ENCODE measurements at places on chromosomes 1 and 21.

DNA sequence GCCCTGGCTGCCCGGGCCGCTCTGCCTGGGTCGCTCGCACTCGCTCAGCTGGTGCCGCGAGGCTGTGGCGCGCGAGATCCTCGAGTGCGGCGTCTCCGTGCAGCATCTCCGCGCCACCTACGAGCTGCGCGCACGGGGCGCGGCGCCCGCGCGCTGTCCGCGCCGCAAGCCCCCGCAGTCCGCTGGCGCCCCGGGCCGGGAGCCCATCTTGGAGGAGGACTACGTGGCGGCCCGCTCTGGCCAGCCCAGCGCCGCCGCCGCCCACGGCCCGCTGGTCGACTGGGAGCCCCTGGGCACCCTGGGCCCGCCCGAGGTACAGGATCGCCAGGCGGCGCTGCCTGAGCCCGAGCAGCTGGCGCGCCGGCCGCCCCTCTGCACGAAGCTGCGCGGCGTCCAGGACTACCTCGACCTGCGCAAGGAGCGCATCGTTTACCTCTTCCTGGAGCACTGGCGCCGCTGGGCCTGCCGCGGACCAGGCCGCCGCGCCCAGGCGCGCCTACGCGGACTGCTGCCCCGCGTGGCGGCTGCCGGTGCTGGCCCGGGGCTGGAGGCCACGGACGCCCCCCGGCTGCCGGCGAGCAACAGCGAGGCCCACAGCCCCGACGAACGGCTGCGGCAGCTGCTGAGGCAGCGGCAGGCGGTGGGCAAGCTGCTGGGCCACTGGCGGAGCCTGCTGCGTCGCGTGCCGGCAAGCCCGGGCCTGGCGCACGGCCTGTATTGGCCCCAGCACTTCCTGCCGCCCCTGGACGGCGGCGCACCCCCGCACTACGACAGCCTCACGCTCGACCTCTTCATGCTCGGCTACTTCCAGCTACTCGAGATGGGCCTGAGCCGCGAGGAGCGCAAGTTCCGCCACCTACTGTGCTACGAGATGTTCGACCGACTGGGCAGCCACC, 10.9 kb downstream of the TNFRSF25 start:
- DNase-seq = no peak

GRCh38 chr1:109719337-109719837, 7.3 kb downstream of the GSTM5 start:
- DNase-seq = no peak

GRCh38 chr1:25843483-25843882, 15.8 kb downstream of the AUNIP start:
- no peak for DNase-seq

- DNase-seq = no peak
These were observed 4.4 kb downstream of the PLEKHO1 start for GRCh38 chr1:150154143-150154542.

GRCh38 chr21:44878053-44878982, 4.8 kb upstream of the PTTG1IP start:
- no peak for DNase-seq

GRCh38 chr1:107531065-107531908, 390.4 kb downstream of the NTNG1 start:
- DNase-seq = no peak

- DNase-seq = no peak
These were observed 176.5 kb downstream of the PBX1 start for GRCh38 chr1:164735315-164736052.

GRCh38 chr21:37338671-37339551, 27.7 kb upstream of the DYRK1A start:
- no peak for DNase-seq

GRCh38 chr1:179793281-179793680, 50.2 kb downstream of the FAM163A start:
- no peak for DNase-seq

- no peak for DNase-seq
These were observed 281.0 kb upstream of the DEPDC1 start for GRCh38 chr1:68777851-68778250.

GRCh38 chr21:36423771-36424433, 38.7 kb downstream of the CHAF1B start:
- no peak for DNase-seq

GRCh38 chr1:23341931-23342692, 2.0 kb downstream of the HNRNPR start:
- DNase-seq = no peak

Data from DMS 273 treated with DMSO at 0.1 percent for 48 hours (cell line).